Stimulated activated CD4-positive, alpha-beta T cell treated with anti-CD3 and anti-CD28 coated beads, Interleukin-12 subunit alpha, Interleukin-12 subunit beta, amount 100 ng/mL, for 4 hours (primary cell): ENCODE measurements at places on chromosomes 16 and 17.

DNA sequence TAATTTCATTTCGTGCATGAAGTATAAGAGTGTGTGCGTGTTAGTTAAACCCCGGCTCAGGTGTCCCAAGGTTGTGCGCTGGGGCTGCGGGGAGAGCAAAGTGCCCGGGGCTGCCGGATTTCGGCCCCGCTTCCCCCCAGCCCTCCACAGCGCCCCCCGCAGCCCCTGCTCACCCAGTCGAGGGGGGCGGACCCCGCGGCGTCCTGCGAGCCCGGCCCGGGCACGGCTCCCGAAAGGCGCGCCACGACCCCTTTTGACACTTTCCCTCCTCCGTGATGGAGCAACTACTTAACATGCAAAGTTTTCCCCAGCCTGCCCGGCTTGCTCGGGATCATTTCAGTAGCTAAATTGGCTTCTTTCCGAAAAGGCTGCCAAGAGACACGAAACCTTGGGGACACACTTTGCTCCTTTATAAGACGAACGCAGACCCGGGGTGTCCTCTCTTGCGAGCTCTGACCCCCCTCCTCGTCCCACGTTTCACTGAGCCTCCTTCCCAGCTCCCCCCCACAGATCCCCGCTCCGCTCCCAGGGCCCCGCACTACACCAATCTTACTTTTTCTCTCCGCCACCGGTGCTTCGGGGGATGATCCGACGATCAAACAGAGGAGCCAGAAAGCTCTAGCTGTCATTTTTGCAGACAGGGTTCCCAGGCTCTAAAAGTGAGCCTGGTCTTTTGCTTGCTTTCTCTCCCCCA lies 552 bp downstream of the C17orf58 start:
- DNase-seq: no peak

DNA sequence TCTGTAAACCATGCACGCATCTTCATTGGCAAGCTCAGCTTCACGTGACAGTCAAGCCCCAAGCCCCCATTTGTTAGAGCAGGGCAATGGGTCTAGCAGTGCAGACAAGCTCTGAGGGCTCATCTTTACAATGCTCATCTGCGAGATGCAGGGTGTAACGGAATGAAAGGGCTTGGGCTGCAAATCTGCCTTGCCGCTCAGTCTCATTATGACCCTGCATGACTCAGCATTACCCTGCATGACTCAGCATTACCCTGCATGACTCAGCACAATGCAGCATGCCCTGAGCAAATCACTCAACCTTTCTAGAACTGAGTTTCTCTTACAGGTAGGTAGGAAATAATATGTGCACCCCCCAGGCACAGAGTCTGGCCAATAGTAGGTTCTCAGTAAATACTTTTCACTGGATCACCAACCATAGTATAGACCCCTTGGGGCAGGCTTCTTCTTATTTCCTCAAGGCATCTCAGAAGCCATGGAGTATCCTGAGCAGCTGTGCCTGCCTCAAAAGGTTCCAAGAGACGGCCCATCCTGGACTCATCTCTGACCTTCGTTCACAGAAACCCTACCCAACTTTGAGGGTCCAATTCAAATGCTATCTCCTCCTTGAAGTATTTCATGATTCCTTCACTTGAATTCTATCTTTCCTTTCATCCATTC lies 391.3 kb upstream of the CDH5 start:
- DNase-seq: no peak

DNA sequence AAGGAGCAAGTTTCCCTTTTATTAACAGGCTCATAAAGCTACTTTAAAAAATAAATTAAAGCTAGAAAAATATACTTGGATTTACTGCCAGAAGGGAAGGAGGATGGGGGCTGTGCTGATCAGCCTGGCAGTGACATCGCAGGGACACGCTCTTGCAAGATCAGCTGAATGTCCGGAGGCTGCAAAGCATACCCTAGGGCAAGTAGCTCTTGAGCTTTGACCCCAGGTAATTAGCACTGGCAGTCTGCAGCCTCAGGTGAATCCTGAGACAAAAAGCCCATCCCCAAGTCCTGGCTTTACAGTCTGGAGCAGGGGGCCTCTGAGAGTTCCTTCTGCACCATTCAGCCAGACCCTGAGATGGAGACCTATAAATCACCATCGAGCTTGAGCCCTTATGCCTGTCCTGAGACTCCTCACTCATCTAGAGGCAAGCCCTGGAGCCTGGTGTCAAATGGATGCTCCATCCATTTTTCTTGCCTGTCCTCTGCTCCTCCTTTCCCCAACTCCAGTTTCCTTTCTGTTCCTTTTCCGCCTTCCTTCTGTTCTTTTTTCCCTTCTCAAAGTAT lies 131.7 kb downstream of the TMEM114 start:
- no peak for DNase-seq

GRCh38 chr16:22314661-22315626 lies 17.7 kb downstream of the POLR3E start:
- DNase-seq: no peak

DNA sequence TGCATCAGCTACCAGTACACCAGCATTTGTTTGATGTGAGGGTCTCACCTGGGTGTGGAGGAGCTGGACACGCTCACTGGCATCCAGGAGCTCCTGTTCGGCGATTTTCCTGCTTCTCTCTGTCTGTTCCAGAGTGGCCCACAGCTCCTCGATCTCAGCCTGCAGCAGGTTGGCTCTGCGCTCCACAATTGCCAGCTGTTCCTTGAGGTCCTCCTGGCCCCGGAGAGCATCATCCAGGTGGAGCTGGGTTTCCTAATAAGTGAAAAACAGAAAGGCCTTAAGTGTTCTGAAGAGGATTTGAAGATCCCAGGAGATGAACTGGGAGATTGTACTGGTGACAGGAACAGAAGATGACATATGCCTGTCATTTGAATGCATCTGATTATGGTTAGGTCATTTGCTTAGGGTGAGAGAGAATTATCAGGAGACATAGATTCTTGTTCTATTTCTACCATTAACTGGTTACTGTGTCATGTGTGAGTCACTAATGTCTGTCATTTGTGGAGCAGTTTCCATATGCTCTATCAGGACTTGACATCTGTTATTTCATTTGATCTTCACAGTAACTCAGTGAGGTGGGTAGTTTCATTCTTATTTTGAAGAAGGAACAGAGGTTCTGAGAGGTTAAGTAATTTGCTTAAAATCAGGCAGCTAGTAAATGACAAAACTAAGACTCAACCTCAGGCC lies 21.5 kb upstream of the MYH13 start:
- no peak for DNase-seq

GRCh38 chr17:82097184-82097918 lies 685 bp downstream of the FASN start:
- peak; percentile 55 for DNase-seq

GRCh38 chr17:77284023-77284617 lies 143.4 kb downstream of the SEC14L1 start:
- no peak for DNase-seq

- DNase-seq: no peak
Observed at GRCh38 chr16:60755907-60756306, 1280.3 kb downstream of the CDH8 start.

DNA sequence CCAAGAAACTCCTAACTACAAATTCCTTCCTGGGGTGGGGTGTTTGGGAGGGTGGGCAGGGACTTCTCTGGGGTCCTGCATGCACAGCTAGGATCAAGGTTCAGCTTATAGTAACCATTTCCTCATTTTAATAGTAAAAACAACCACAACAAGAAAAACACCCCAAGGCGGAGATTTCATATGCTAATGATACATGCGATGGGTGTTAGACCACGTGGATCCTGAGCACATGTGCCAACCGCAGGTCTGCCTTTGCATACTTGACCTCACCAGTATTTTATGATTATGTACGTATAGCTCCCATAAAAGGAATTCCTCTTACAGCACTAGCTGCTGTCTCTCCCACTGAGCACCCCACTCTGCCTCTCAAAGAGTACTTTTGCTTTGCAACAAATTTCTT lies 1.9 kb downstream of the KRTAP4-11 start:
- DNase-seq: no peak

DNA sequence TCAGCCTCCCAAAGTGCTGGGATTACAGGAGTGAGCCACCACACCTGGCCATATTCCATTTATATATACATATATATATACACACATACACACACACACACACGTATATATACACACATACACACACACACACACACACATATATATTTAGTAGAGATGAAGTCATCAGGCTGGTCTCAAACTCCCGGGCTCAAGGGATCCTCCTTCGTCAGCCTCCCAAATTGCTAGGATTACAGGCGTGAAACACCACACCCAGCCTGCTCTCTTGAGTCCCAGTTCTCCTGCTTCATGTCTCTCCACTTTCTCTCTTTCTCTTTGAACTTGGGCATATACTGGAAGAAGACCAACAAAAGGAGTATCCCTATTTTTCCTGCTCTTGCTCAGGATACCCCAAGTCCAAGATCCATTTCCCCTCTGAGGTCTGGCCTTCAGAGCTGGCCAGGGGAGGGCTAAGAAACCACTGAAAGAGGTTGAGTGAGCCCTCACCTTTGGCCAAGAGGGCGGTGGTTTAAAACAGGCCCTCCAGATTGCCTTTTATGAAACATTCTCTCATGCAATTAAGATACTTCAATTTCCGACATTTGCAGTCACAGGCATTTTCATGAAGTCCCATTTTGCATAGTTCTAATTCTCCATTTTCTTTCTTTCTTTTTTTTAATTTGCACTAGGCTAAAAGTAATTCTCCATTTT lies 37.9 kb downstream of the CIBAR2 start:
- DNase-seq: no peak

GRCh38 chr16:77873066-77873465 lies 84.7 kb downstream of the VAT1L start:
- no peak for DNase-seq

- no peak for DNase-seq
Observed at GRCh38 chr17:41419716-41420115, 4.7 kb downstream of the KRT37 start.

- no peak for DNase-seq
Observed at GRCh38 chr17:77003699-77004098, 135.5 kb downstream of the MGAT5B start.

DNA sequence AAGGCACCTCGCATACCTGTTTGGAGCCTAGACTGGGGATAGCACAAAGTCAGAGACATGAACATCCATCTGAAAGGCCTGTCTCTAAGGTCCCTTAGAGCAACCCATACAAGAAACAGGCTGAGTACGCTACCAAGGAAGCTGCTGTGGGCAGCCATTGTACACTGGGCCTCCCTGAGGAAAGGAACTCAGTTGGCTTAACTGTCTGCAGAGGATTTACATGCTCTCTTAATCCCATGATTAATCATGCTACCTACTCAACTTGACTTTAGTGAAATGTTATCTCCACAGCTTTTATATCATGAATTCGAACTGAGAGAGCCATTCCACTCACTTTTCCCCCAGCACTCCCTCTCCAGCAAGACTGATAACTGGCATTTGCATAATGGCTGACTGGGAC lies 26.0 kb downstream of the PHLPP2 start:
- no peak for DNase-seq

DNA sequence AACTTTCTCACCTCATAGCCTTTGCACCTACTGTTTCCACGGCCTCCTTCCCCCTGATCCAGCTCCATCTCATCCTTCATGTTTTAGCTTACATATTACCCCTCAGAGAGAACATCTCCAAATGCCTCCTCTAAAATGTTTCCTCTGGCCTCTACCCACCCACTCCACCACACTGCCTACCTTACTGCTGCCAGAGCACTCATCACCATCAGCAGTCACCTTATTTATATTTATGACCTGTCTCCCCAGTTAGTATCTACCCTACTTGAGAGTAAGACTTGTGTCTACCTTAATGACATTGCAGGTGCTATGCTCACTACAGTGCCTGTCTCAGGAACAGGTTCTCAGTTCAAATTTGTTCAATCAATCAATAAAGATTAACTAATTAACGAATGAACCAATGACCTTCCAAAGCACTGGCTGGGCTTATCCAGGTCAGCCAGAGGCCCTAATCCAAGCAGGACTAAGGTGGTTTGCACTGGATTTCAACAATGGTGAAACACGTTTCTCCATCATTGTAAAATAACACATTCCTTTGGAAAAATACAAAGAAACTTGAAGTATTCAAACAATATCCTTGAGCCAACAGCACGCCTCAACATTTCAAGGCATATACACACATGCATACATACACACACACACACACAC lies 41.1 kb downstream of the AMFR start:
- no peak for DNase-seq

DNA sequence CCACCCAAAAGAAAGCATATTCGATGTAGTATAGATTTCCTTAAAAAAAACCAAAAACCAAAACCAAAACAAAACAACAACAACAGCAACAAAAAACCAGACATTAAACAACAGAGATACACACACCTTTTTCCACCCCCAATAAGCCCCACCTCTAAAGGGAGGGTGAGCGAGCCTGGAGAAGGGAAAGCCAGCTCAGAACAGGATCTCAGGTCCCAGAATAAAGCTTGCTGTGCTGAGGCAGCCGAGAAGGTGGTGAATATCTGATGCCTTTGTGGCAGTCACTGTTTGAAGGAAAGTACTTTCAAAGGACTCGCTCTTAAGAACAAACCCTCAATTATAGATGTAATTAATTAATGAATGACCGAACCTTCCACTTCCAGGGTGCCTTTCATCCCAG lies 470 bp downstream of the KRT23 start:
- no peak for DNase-seq

- DNase-seq: no peak
Observed at GRCh38 chr17:43627653-43628052, 34.1 kb downstream of the MEOX1 start.

GRCh38 chr17:82229698-82230608 lies 1.1 kb downstream of the SLC16A3 start:
- DNase-seq: no peak

- DNase-seq: no peak
Observed at GRCh38 chr17:72813481-72813880, 279.0 kb downstream of the SLC39A11 start.

GRCh38 chr16:74439685-74440084 lies 18.4 kb upstream of the CLEC18B start:
- no peak for DNase-seq

- DNase-seq: no peak
Observed at GRCh38 chr16:67304020-67304419, 22.5 kb downstream of the KCTD19 start.

- DNase-seq: no peak
Observed at GRCh38 chr17:20074001-20074400, 64.8 kb downstream of the SPECC1 start.

DNA sequence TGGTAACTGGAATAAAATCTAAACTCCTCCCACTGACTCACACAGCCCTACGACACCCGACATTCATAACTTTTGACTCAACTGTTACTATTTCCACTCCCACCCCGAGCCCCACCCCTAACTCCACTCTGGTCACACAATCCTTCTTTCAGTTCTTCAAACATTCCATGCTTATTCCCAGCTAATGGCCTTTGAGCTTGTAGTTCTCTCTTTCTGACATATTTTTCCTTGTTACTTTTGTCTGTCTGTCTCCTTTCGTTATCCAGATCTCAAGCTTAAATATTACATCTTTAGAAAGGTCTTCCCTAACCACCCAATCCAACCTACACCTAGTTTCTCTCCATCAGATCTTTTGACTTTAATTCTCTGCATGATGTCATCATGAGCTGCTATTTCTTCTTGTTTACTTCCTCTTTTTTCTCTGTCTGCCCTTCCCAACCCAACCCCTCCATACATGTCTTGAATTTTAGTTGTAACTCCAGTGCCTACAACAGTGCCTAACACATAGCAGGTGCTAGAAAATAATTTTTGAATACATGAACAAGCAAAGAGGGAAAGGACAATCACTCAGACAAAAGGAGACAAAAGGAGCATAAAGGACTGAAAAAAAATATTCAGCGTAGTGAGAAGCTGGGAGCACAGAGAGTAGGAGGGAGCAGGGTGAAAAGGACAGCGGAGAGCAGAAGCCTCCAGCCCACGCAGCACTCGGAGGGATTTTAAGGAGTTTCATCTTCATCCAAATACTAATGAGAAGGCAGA lies 65.2 kb upstream of the SMIM36 start:
- no peak for DNase-seq
